Smooth muscle cell of the pulmonary artery (primary cell): ENCODE measurements at places on chromosomes 11 and 22. TPM values are rescaled to one million over a fixed set of nuclear protein-coding genes. Genes with fewer than 3 reads are reported as not detected.

TRPM5 gene
- total RNA-seq = not detected in 2 replicates

OR2D3 gene
- total RNA-seq = not detected in 2 replicates

DRD2 gene
- total RNA-seq = not detected in 2 replicates

NCAM1 gene
- 1.6 and 3.8 TPM in 2 replicates for total RNA-seq

GNAZ gene
- 1.5 and 3.1 TPM in 2 replicates for total RNA-seq

B3GAT1 gene
- under 0.01 TPM in 1 of 2 replicates, not detected in the other for total RNA-seq

GTSE1 gene
- total RNA-seq = 1.5 and 2.6 TPM in 2 replicates

LDLRAD3 gene
- total RNA-seq = 5.4 and 7.8 TPM in 2 replicates

NELL1 gene
- total RNA-seq = not detected in 2 replicates

C11orf91 gene
- total RNA-seq = 0.17 and 0.26 TPM in 2 replicates

AHNAK gene
- 498 and 644 TPM in 2 replicates for total RNA-seq

OR5AS1 gene
- not detected in 2 replicates for total RNA-seq

FAM181B gene
- total RNA-seq = 0.07 and 0.20 TPM in 2 replicates

TRPC6 gene
- total RNA-seq = 0.89 and 16.9 TPM in 2 replicates

MARK2 gene
- 10.3 and 12.0 TPM in 2 replicates for total RNA-seq

SLC43A3 gene
- total RNA-seq = 18.2 and 21.3 TPM in 2 replicates

MPZL2 gene
- 0.07 and 0.56 TPM in 2 replicates for total RNA-seq

CLTCL1 gene
- total RNA-seq = 16.9 and 23.8 TPM in 2 replicates

TRIM64 gene
- not detected in 2 replicates for total RNA-seq

KLHDC7B gene
- total RNA-seq = 0.39 and 0.63 TPM in 2 replicates

SYT12 gene
- total RNA-seq = 1.6 and 2.6 TPM in 2 replicates

C11orf87 gene
- 0.20 and 1.9 TPM in 2 replicates for total RNA-seq

TEX54 gene
- not detected in 2 replicates for total RNA-seq

OR8A1 gene
- not detected in 2 replicates for total RNA-seq

IL18 gene
- 0.07 and 0.23 TPM in 2 replicates for total RNA-seq

HOATZ gene
- total RNA-seq = not detected in 2 replicates

KRTAP5-2 gene
- not detected in 2 replicates for total RNA-seq

OR51B4 gene
- total RNA-seq = 0.20 TPM in 1 of 2 replicates, not detected in the other

KCTD14 gene
- 0.50 and 0.72 TPM in 2 replicates for total RNA-seq

HEPACAM gene
- not detected in 2 replicates for total RNA-seq

MCM5 gene
- total RNA-seq = 27.6 and 30.2 TPM in 2 replicates

PTPN5 gene
- total RNA-seq = not detected in 2 replicates

TCN2 gene
- total RNA-seq = 5.5 and 7.4 TPM in 2 replicates

KRTAP5-8 gene
- not detected in 2 replicates for total RNA-seq

SCGB1D2 gene
- not detected in 2 replicates for total RNA-seq
